Stimulated activated CD8-positive, alpha-beta memory T cell treated with anti-CD3 and anti-CD28 coated beads, Interleukin-4, amount 100 ng/mL, for 4 hours (primary cell): ENCODE measurements at places on chromosomes 7 and 10.

DNA sequence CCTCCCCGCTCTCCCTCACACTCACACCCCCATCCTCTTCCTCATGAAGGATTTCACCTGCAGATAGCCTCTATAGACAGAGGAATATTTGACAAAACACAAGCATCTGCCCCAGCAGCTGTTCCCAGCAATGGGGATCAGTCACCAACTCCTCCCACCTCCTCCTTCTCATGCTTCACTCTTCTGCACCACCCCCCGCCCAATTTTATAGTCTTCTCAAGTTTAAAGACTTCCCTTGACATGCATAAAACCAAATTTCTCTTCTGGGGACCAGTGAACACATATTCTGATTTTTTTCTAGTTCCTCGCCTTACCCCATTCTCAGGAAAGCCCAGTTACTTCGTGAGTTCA is 654.4 kb downstream of the LRMDA start:
- no peak for DNase-seq

DNA sequence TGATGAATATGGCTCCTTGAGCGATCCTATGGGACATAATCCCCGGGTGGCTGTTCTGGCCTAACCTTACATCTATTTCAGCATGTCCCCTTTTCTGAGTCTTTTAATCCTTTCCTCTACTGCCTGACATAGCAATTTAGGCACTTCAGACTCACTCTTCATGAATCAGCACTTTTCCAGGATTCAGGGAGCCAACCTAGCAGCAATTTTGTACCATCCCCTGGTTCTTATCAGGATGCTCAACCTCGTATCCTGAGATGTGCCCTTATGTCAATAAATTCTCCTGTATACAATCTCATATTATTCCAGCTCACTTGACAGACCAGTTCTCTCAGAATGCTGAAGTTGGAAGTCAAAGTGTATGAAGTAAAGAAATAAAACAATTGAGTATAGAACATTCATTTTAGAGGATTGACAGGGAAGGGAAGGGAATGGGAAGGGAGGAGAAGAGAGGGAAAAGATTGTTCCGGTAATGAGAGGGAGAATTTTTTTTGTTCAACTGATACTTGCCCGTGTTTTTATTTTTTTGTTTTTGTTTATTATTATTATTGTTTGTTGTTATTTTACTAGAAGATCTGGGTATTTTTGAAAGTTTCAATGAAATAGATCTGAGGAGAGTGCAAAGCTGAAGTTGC is 8.2 kb upstream of the ZC3HAV1 start:
- no peak for DNase-seq

DNA sequence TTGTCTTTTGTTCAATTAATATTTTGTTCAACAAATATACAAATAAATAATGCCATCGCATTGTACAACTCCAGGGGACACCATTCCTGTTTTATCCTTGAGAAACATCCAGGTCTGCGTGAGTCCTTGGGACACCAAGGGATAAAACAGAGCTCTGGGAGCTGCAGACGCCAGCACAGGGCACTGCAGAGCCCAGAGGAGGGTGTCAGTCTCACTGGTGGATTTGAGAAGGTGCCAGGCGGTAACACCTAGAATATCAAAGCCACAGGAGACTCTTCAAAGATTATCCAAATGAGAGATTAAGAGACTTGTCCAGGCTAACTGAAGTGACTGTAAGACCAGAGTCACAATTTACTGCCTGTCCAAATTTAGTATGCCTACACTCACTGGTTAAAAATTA is 55.3 kb downstream of the TEX36 start:
- DNase-seq = no peak

- DNase-seq = no peak
These were observed 48.8 kb upstream of the RASGEF1A start for GRCh38 chr10:43315535-43316207.

- no peak for DNase-seq
These were observed 33.6 kb downstream of the SFR1 start for GRCh38 chr10:104155591-104155990.
